AG09319 (cell line): ENCODE measurements at places on chromosomes 11 and 22.

GRCh38 chr22:23580576-23581259 lies 628 bp upstream of the IGLL1 start:
- DNase-seq = no peak

DNA sequence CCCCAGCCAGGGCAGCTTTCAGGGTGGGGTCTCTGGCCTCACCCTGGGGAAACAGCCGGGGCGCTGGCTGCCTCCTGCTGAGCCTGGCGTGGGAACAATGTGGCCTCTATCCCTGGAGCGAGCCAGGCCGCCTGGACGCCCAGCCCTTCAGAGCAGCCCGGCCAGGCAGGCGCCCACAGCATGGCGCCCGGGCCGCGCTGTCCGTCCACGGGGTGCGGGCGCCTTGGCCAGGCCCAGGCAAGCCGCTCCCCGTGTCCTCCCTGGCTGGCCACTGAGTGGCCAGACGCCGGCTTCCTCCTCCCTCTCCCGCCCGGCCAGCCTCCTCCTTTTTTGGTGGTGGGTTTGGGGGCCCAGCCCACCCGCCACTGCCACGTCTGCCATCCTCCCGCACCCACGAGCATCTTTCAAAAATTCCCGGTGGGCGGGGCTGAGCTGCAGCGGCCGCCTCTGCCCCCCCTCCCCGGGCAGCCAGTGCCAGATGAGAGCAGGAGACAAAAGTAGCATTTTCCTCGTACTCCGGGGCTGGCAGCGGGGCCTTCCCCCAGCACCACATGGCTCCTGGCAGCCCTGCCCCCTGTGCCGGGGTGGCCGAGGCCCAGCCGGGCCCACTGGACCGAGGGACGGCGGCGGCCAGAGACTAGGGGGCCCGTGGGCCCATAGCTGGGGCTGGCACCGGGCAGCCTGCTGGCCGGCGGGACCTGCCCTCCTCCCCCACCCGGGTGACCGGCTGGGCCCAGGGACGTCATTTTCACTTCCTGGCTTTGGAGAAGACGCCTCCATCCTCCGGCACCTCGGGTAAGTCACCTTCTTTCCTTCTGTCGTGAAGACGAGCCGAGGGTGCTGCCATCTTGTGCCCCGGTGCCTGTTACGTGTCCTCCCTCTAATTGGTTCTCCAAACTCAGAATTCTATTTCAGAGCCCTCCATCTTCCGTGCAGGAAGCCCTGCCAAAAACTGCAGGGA lies 70.2 kb upstream of the PPARA start:
- peak; percentile 91 for DNase-seq

- DNase-seq = no peak
Measured at GRCh38 chr22:22446517-22446916, 62.0 kb downstream of the ZNF280B start.

DNA sequence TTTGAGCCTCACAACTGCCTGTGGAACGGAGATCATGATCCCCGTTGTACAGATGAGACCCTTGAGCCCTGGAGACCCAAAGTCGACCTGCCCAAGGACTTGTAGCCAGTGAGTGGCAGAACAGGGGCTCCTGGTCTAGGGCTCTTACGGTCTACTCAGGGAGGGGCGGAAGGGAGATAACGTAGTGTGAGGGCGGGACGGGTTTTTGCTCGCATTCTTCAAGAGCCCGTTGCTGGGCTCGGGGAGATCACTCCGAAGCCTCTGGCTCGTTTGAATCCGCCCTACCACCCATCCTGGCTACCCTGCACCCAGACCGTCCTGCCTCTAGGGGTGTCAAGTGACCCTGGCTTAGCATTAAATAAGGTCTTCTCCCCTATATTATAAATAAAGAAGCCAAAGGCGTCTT lies 639 bp downstream of the CRY2 start:
- DNase-seq = no peak

GRCh38 chr11:113932788-113933187 lies 28.2 kb downstream of the HTR3B start:
- no peak for DNase-seq
